ENCODE measurements at places on chromosomes 13 and 19. TPM values are rescaled to one million over a fixed set of nuclear protein-coding genes. Genes with fewer than 3 reads are reported as not detected.

The KLK15 gene
- total RNA-seq, result not detected

DNA sequence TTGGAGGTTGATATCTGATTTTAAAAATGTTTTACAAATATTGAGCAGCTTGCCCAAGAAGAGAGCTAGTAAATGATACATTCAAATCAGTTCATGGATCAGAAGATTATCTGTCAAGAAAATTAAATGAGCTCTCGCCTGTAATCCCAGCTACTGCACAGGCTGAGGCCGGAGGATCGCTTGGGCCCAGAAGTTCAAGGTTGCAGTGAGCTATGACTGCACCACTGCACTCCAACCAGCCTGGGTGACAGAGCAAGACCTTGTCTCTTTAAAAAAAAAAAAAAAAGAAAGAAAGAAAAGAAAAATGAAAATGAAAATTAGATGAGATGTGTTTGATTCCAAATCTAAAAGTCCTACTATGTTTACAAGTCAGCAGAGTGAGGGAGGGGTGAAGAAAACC, 2.4 kb downstream of the SPART start:
- H3K4me3 ChIP-seq, result no peak overlapping the region
- no peak for DNase-seq
- H3K27me3 ChIP-seq, result no peaks in the 10 kb centered on the region
- peaks cover 11% of the 10 kb centered on the region for H3K4me1 ChIP-seq
- H3K36me3 ChIP-seq, result no peaks in the 10 kb centered on the region

DNA sequence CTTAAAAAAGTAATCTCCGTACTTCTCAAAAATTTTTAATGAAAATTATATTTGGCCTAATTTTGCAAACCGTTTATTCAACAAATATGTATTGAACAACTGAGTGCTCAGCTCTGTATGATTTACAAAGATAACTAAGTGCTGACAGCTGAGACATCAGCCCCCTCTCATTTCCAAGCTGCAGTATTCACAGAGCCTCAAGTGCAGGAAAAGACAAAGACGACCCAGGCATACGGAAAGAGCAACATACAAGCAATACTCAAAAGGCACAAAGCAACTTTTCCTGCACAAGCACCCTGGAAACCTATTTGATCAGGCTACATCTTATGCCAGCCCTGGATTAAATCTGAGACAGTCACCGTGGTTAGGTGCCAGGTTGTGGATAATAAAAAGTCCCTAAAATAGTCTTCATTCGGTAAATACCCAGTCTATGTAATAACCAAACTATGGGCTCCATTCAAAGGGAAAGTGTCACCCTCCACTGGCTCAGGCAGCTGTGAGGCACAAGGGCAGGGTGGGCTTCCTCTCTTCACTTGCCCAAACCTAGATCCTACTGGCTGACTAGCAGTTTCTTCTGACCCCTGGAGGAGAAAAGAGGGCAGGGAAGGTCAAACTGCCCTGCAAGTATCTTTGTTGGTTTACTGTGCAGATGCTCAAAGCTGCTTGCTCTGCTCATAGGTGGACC, 65.5 kb downstream of the TBC1D4 start:
- DNase-seq, result no peak
- no peaks in the 10 kb centered on the region for H3K36me3 ChIP-seq
- H3K27ac ChIP-seq, result no peak overlapping the region
- H3K4me1 ChIP-seq, result no peaks in the 10 kb centered on the region

DNA sequence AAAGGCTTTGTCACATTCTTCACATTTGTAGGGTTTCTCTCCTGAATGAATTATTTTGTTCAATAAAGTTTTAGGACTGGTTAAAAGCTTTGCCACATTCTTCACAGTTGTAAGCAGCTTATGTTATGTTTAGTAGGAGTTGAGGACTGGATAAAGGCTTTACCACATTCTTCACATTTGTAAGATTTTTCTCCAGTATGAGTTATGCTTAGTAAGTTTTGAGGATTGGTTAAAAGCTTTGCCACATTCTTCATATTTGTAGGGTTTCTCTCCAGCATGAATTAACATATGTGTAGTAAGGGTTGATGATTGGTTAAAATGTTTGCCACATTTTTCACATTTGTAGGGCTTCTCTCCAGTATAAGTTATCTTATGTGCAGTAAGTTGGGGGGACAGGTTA, 79.9 kb downstream of the ZNF431 start:
- DNase-seq, result no peak
- H3K27ac ChIP-seq, result no peak overlapping the region
- no peaks in the 10 kb centered on the region for H3K36me3 ChIP-seq
- H3K27me3 ChIP-seq, result no peaks in the 10 kb centered on the region
- H3K4me3 ChIP-seq, result no peak overlapping the region

DNA sequence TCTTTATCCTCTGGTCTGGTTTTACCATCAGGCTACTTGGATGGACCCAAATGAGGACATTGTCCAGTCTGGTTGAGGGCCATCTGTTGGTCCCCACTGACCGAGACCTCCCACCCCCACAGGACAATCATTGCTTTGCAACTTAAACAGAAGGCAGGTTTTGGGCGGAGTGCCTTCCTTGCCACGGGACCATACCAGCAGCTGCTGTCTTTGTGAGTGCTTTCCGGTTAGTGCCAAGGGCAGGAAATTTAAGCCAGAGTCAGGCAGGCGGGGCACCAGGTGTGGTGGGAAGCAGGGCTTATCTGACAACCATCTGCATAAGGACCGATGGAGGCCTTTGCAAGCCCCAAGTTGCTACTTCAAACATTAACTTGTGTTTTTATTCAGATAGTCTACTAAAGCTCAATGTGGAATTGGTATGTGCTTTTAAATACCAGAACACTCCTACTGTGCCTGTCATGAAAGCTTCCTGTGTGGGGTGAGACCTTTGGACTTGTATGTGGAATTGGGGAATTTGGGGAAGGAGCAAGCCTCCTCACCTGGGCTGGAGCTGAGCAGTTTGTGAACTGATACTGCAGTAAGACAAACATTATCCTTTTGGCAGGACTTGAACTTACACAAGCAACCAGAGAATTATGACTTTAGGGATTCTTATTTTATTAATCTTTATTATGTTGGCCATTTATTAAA, 39.3 kb upstream of the UBE2L5 start:
- H3K4me3 ChIP-seq, result no peak overlapping the region
- peaks cover 25% of the 10 kb centered on the region for H3K4me1 ChIP-seq
- H3K27me3 ChIP-seq, result no peaks in the 10 kb centered on the region

Data from T-cell (primary cell).